Occipital lobe (tissue), 3 donors: ENCODE measurements at places on chromosomes 12 and 14.

DNA sequence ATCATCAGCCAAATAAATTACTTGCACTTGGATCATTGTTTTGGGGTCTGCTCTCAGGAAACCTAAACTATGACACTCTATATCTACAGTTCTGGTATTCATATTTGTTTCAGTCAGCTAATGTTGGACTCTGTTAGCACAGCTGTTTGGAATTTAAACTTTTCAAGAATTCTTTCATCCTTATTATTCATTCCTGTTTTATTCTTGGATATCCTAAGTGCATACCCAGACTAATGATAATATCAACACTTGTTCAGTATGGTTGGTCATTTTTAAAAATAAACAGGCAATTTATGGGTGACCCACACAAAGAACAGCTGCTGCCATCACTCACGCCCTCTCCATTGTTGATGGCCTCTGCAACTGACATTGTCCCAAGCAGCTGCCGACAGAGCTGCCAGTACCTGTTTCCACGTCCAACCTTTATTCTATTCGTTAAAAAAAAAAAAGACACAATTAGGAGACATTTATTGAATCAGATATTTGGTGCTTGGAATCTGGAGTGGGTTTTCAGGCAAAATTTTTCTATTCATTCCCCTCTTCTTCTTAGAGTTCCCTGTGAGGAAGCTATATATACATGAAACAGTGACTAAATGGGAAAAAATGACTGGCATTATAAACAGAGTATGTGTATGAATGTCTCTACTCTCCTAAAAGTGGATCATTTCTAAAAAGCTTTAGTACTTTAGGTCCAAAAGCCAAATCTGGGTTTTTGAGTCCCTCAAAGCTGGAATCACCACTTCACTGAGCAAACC, 252.1 kb upstream of the NAV3 start:
- DNase-seq, result no peak

- peak; percentile 37 for DNase-seq
Measured at GRCh38 chr12:41531147-41531829, 343.2 kb downstream of the PDZRN4 start.

DNA sequence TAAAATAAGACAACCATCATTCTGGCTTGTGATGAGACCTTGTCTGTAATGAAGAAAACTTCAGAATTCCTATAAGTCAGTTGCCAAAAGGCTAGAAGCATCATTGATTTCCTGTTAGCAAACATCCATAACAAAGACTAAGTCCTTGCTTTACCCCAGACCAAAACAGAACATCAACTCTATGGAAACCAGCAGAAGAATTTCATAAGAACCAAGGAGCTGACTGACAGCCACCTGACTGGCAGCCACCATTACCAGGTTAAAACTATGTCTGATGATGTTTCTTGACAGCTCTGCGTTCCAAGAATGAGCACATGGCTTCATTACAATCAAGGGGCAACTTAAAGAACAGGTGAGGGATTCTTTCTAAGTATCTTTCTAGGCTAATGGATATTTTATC, 29.3 kb downstream of the HECTD4 start:
- DNase-seq, result no peak

DNA sequence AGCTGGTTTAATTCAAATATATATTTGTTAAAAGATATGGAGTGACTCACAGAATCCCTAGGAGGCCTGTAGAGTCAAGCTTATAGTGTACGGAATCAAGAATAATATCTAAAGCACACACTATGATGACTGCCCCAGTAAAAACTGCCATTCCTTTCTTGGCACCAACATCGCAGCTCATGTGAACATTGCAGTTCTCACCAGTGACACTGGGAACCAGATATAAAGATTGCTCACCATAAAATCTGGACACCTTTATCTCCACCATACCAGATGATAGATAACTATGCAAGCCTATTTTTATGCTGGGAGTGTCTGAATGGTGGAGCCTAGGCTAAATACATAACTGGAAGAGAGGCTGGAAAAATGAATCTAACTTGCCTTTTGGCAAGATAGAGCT, 463.9 kb upstream of the TBX3 start:
- no peak for DNase-seq

DNA sequence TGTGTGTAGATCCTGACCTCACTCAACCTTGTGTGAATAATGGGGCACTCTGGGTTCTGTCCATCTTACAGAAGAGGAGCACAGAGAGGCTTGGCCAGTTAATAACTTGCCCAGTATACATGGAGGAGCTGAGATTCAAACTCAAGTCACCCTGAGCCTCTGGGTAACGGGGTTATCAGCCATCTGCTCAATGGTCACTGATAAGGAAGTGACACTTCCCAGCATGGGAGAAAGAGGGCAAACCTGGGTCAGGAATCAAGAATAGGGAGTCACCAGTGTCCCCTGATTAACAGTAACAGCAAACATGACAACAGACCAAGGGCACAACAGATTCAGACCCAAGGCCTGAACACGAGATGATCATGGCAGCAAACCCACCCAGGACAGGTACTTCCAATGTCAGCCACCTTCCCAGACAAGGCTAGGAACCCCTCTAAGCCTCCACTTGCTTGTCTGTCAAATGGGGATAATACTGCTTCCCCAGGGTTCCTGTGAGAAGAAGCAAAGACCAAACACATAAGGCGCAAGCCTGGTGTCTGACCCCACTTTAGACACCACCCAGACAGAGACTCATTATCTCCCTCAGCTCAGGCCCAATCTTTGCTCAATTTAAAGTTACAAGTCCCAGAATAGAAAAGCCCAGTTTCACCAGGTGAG, 3.6 kb downstream of the CCDC85C start:
- DNase-seq, result no peak

DNA sequence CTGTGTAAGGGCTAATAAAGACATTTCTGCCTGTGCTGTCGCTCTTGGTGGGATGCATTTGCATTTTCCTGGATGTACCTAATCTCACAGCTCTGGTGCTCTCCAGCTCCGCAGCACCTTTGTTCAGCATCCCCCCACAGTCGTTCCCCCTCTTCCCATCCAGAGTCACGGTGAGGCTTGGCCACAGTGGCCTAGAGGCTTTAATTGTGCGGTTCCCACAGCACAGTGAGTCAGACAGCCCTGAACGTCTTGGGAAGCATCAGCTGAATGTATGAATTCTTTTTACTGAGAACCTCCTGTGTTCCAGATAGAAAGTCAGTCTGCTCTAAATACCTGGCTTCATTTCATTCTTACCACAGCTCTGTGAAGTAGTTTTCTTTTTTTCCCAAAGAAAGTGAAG, 28.7 kb downstream of the MLXIP start:
- DNase-seq, result no peak

GRCh38 chr12:131991816-131992430, 42.2 kb downstream of the EP400 start:
- no peak for DNase-seq

DNA sequence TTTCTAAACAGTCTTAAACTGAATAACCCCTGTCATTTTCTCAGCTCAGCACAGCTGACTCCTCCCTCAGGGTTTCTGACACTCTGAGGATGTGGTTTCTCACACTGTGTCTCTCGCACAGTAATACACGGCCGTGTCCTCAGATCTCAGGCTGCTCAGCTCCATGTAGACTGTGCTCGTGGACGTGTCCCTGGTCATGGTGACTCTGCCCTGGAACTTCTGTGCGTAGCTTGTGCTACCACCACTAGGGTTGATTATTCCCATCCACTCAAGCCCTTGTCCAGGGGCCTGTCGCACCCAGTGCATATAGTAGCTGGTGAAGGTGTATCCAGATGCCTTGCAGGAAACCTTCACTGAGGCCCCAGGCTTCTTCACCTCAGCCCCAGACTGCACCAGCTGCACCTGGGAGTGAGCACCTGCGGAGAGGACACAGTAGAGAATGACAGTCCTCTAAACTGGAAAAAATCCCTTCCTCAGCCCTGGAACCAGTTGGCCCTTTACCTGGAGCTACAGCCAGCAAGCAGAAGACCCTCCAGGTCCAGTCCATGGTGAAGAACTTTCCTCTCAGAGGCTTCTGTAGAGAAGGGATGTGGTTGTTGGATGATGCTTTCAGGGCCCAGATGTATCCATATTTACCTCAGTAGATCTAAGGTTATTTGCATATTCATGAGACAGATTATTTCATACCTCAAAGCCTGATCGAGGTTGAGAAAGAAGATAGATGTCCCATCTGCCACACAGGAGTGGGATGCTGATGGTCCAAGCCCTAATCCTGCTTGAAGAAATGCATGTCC, 984.8 kb downstream of the TMEM121 start:
- DNase-seq, result no peak

DNA sequence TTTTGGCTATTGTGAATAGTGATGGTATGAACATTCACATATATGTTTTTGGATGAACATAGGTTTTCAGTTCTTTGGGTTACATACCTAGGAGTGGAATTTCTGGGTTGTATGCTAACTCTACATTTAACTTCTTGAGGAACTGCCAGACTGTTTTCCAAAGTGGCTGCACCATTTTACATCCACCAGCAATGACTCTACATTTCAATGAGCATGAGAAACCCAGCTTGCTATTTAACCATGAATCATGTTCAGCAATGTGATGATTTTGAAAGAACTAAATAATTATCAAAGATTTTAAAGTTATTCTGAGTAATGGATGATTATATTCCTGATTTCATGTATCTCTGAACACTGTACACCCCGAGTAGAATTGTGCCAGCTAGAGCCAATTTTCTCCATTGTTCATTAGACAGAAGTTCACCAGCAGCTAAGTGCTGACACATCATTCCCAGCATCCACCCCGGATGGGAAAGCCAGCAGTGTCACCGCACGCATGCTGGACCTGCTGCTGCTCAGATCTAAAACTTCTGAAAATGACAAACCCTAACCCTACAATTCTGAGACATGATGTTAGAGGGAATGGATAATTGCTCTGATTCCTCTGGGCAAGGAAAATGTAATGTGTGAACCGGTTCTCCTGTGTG, 13.3 kb upstream of the ANAPC5 start:
- no peak for DNase-seq

GRCh38 chr14:35985474-35986218, 159.5 kb downstream of the BRMS1L start:
- DNase-seq, result no peak

DNA sequence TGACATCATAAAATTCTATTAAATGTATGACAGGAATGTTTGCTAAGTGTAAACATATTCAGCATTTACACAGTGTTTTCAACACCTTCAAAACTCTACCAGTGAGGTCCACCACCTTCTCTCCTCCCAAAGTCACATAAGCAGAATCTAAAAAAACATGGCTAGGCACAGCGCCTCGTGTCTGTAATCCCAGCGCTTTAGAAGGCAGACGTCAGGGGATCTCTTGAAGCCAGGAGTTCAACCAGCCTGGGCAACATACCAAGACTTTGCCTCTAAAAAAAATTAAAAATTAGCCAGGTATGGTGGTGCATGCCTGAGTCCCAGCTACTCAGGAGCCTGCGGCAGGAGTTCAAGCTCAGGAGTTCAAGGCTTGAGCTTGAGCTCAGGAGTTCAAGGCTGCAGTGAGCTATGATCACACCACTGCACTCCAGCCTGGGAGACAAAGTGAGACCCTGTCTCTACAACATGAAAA, 30.0 kb downstream of the NUMB start:
- DNase-seq, result no peak

DNA sequence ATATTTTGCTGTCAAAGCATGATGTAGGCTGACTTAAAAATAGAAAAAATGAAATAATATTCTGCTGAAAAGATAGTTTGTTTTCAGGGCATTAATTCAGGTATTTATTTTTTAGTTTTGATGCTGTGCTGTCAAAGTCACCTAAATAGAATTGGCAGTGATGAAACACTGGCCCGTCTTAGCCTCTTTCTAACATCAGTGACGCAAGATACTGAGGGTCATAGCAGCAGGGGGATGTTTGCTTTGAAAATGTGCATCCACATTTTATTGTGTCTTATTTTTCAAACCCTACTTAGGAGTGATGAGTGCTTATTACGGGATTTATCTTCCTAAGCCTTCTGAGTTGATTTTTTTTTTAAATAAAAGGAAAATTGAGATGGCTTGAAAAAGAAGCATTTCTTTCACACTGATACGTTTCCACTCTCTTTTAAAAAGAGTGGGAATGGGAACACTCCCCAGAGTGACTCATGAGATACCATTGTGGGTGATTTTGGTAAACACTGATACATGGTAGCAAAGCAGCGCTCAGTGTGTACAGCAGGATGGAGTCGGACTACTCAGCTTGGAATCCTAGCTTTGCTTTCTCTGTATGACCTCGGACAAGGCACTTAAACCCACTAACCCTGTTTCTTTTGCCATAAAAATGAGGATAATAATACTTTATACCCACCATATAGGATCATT, 290.8 kb downstream of the ERC1 start:
- no peak for DNase-seq

- no peak for DNase-seq
Measured at GRCh38 chr12:59808317-59808910, 212.6 kb downstream of the SLC16A7 start.

DNA sequence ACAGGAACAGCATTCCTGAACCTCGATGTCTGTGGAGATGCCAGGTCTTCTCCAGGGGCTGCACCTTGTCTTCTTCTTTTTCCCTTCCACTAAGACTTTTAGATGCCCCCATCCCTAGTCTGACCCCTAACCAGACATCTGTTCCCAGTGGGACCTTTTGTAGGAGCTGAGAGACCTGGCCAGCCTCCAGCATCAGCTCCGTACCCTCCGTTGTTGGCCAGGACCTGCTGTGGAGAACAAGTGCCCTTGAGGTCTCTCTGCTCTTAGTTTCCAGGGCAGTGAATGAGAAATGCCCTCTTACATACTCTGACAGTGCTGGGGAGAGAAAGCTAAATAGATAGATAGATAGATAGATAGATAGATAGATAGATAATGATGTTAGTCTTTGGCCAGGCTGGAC, 16.8 kb upstream of the SDR39U1 start:
- DNase-seq, result no peak

DNA sequence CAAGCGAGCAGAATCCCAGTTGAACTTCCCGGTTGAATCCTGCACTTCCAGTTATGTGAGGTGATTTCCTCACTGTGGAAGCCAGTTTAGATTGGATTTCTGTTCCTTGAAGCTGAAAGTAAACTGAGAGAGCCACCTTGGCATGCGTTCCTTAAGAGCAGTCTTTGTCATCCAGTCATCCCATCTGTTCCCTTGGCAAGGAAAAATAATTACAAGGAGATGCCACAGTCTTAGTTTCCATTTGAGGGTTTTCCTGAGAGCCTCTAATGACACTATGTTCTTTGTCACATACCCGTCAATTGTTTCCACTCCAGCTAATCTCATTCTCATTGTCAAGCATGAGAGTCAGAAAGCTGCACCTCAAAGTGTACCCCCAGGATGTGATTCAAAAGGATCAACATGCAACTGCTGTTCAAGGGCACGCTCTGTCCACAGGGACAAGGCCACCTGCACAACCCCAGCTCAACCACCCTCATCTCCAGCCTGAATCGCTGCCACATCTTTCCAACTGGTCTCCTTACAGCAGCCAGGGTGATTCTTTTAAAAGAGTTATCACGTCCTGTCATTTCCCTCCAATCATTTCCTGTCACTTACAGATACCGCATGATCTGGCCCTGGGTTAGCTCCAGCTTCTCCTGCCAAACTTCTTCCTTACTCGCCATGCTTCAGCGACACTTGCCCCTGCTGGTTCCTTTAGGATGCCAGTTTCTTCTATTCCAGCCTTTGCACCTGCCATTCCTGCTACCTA, 18.0 kb upstream of the TCP11L2 start:
- no peak for DNase-seq

DNA sequence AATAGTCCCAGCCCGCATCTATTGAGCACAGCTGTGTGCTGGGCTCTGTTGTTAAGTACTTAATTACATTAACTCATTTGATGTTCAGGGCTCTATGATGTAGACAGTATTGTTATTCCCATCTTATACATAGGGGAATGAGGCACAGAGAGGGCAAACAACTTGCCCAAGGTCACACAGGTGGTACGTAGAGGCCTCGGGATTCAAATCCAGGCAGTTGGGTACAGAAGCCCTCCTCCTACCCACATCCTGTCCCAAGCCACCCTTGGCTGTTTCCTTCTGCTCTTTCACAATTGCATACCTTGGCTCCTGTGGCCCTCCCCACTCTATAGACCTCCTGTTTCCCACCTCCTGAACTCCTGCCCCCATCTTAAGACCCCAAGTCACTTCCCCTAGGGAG, 10.0 kb upstream of the GPR68 start:
- no peak for DNase-seq
